ENCODE measurements at places on chromosomes 1 and 21.
A peak's percentile ranks its signal among the peaks of the same experiment; 100 is the strongest.

GRCh38 chr1:192767798-192768197, 41.0 kb upstream of the RGS2 start:
- no peak for DNase-seq

DNA sequence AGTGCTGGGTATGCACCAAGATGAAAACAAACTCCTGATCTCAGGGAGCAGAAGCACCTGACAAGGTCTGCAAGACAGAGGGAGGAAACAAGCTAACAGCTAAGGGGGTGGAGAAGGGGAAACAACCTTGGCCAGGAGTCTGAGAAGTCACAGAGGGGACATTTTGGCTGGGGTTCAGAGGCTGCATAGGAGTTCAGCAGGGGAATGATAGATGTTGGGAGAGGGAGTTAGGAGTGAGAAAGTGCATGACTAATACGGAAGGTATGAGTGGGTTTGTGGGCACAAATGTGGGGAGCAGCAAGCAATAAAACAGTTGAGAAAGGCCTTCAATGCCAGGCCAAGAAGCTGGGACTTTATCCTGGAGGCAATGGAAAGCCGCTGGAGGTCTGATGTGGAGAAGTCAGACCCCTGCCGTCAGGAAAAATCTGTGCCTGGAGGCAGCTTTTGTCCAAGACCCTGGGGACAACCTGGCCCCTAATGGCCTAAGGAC, 16.4 kb downstream of the EPHA2 start:
- DNase-seq = peak; percentile 74

DNA sequence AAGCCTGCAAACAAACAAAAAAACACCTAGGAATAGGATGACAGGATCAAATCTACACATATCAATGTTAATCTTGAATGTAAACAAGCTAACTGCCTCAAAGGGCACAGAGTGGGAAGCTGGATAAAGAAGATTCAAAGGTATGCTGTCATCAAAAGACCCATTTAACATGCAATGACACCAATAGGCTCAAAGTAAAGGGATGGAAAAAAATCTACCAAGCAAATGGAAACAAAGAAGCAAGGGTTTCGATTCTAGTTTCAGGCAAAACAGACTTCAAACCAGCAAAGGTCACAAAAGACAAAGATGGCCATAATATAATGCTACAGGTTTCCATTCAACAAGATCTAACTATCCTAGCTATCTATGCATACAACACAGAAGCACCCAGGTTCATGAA, 16.2 kb upstream of the OR2T10 start:
- no peak for DNase-seq

DNA sequence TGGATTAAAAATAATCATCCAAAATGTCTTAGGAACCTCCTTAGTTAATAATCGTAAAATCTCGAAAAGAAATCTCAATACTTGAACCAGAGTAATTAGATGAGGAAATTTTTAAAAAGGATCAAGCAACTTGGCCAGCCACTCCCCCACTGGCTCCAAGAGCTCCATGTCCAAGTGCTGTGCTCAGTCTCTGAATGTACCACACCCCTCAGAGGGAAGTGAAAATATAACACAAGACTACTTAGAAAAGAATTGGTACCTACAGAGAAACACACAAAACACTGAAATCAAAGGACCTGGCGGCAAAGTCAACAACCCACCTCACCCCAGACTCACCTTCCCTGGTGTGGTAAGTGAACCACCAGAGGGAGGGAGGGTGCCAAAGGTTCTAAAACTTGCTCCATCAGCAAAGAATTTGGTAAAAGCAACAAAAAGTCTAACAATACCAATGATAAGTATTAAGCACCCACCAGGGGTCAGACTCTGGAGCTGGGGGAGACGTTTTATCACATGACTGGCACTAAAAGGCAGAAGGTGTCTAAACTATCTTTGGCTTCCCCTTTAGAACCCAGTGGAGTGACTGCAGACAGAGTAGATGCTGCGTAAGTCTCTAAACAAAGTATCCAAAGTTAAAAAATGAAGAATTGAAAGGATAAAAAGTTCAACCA, 14.0 kb downstream of the LBR start:
- DNase-seq = no peak

GRCh38 chr1:110212169-110213142, 2.3 kb downstream of the KCNC4 start:
- no peak for DNase-seq

DNA sequence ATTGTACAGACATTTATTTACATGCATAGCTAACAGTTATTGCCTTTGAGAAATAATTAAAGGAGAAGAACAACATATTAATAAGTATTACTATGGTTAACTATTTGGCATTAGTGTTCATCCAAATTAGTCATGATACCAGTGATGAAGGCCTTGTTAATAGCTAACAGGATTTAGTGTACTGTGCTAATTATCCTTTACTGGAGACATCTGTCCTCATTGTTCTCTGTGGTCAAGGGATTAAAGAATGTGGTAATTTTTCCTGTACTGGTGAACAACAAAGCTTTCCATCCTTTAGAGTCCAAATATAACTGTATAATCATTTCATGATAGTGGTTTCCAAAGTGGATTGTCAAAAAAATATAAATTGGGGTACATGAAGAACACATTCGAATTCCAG, 103.9 kb downstream of the ADGRL4 start:
- no peak for DNase-seq

DNA sequence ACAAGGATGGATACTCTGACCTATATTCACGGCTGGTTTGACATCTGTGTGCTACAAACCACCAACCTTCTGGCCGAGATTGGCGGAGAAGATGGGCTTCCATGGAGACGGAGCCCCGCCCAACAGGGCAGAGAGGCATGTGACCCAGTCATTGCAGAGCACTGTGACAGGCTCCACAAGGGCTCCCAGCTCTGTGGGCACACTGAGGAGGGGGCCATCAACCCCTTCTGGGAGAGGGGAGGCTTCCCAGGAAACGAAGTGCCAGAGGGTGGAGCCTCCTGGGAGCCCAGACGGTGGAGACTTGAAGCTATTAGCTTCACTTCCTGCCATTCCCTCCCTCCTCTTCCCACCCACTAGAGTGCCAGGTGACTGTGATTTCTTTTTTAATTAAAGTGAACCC, 71.6 kb upstream of the IFFO2 start:
- DNase-seq = no peak

- no peak for DNase-seq
Measured at GRCh38 chr1:167065471-167065870, 24.7 kb downstream of the GPA33 start.

DNA sequence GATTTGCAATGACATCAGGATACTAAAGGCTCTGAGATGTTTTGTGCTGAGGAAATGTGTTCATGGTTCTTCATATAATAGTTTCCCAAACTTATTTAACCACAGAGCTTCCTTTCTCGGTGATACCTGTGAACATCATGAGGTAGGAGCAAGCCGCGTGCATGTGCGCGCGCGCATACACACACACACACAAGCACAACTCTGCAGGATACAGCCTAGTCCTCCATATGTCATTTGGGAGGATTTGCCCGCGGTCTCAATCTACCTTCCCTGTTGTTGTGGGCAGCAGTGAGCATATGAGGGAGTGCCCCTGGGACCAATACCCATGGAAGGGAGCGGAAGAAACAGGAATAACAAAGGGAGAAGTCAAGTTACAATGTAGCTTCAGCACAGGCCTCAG, 12.2 kb upstream of the TTC4 start:
- DNase-seq = no peak

- DNase-seq = no peak
Measured at GRCh38 chr1:24868016-24868875, 61.8 kb downstream of the RUNX3 start.

DNA sequence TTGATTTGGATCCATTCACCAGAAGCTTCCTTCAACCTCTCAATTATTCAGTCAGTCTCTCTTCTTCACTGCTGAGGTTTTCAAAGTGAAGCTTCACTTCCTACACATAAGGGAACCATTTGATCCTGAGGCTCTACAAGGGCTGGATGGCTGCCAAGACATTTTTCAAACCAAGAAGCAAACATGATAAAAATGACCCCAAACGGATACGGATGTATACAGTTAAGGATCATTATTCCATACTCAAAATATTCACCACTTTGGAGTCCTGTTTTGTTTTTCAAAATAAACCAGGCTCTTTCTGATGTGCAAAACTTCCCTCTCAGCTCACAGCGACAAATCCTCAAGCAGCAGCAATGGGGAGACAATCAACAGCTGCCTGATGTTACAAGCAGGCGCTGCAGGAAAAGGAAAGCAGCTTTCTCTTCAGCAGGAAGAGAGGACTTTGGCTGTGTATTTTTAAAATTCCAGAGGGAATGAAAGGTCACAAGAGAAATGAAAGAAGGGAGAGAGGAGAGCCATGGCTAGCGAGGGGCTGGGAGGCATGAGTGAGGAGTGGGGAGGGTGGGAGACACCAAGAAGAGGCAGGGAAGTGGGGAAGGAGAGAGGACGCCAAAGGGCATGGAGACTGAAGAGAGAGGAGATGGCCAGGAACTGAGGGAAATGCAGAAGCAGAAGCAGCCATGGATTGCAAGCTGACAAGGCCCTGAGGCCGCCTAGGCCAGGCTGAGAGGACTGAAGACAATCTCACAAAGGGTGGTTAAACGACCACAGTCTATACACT, 145.4 kb downstream of the SLC45A1 start:
- peak; percentile 91 for DNase-seq

- DNase-seq = no peak
Measured at GRCh38 chr1:241366196-241366595, 9.2 kb upstream of the RGS7 start.

- DNase-seq = no peak
Measured at GRCh38 chr1:76292418-76293184, 218.1 kb downstream of the ST6GALNAC3 start.

- DNase-seq = no peak
Measured at GRCh38 chr1:171600862-171601261, 21.2 kb upstream of the MYOCOS start.

- no peak for DNase-seq
Measured at GRCh38 chr1:222739929-222740328, 2.9 kb downstream of the FAM177B start.

DNA sequence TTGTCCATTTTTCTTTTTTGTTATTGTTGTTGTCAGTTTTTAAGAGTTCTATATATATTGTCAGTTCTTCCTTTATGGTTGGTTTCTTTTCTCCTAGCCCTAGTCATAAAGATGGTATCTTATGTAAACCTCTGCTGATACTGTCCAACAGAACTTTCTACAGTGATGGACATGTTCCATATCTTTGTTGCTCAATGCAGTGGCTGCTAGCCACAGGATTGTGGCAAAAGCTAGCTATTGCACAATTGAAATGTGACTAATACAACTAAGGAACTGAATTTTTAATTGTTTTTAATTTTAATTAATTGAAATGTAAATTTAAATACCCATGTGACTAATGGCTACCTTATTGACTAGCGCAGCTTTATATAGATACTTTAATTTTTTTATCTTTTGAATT, 411.8 kb upstream of the PTBP2 start:
- peak; percentile 84 for DNase-seq

GRCh38 chr1:220487297-220487820, 40.6 kb upstream of the MARK1 start:
- peak; percentile 8 for DNase-seq

GRCh38 chr1:162177126-162177525, 107.6 kb downstream of the NOS1AP start:
- DNase-seq = no peak

DNA sequence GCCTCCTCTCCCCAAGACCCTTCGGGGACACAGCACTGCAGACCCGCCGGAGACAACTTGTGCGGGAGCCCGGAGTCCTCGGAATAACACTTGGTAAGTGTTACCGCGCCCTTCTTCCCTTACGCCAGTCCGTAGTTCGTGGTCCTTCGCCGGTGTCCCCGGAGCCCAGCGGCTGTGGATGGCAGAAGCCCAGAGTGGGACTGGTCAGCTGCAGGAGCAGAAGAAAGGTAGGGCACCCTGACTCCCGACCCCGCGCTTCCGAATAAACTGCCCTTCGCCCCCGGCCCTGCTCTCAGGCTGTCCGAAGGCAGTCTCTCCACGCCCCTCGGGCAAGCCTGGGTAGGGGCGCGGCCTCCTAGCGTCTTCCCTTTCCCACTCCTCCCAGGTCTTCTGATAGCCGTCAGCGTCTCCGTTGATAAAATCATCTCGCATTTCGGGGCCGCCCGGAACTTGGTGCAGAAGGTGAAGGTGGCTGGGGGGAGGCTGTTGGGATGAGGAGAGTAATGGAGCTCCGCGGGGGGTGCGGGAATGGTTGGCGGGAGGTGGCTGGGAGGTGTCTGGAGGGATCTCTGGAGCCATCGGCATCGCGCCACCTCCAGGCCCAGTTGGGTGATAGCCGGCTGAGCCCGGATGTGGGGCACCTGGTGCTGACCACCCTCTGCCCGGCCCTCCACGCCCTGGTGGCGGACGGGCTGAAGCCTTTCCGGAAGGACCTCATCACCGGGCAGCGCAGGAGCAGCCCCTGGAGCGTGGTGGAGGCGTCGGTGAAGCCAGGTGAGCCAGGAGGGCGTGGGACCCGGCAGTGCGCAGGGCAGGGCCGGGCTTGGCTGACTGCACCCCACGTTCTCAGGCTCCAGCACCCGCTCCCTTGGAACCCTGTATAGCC, 4.3 kb downstream of the RUSC1 start:
- DNase-seq = peak; percentile 49

GRCh38 chr1:175918364-175918801, 175.0 kb upstream of the TNR start:
- DNase-seq = peak; percentile 14

DNA sequence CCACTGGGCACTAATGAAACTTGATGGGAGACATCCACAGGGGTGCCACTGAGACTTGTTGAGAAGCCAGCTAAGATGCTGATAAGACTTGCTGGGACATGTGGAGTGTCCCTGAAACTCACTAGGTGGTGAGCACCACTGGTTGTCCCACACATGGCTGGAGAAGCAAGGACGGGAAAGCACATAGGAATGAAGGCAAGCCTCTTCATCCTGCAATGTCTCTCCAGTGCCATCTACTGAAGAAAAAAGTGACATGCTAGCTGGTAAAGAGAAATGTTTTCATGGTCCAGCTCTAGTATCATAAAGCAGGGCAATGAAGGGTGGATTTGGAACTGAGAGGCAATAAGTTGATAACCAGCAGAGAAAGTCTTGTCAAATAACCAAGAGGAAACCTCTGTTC, 283.0 kb downstream of the PAPPA2 start:
- DNase-seq = no peak

GRCh38 chr1:154304664-154305337, 16.1 kb upstream of the AQP10 start:
- no peak for DNase-seq

DNA sequence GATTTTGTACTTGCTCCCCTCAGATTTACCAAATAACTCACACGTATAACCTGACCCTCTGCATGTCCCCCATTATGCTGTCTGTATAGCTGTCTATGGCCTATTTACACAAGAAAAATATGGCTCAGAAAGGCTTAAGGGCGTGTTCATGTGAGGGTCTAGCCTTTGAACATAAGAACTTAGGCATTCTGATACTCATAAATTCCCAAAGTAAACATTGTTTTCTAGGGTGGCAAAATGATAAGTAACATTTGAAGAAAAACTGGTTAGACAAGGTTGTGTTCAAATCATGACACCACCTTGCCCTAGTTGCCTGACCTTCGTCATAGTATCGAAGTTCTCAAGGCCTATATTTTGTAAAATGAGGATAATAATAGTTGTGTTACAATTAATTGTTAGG, 394.6 kb downstream of the LRRIQ3 start:
- no peak for DNase-seq

DNA sequence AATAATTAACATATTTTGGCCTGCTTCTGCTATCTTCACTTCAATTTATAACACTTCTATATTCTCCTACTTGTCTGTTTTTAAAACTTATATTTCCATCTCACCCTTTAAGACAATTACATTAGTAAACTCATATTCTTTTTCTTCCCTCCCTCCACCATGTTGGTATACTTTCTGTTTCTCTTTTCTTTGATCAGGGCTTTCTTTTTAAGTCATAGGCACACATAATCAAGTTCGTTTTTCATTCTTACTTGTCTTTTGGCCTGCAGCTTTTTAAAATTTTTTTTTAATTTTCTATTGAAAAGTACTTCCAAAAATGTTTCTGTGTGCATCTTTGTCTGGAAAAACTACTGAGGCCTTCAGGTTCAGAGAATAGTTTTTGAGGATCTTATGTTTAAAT, 2.3 kb downstream of the PYHIN1 start:
- no peak for DNase-seq

Measured in choroid plexus epithelial cell (primary cell).